ENCODE measurements at places on chromosomes 2 and 18. TPM values are rescaled to one million over a fixed set of nuclear protein-coding genes. Genes with fewer than 3 reads are reported as not detected.
A peak's percentile ranks its signal among the peaks of the same experiment; 100 is the strongest.

The CHRNG gene
- not detected for polyA plus RNA-seq

The IGFBP2 gene
- polyA plus RNA-seq = 172 TPM

GRCh38 chr2:148752977-148753376, 108.4 kb downstream of the EPC2 start:
- H3K27me3 ChIP-seq = no peaks in the 10 kb centered on the region
- H3K4me1 ChIP-seq = no peaks in the 10 kb centered on the region
- no peak for DNase-seq
- no peaks in the 10 kb centered on the region for H3K36me3 ChIP-seq
- no peak overlapping the region for H3K27ac ChIP-seq

- H3K27ac ChIP-seq = no peak overlapping the region
- H3K4me3 ChIP-seq = no peak overlapping the region
- H3K4me1 ChIP-seq = no peaks in the 10 kb centered on the region
- no peaks in the 10 kb centered on the region for H3K36me3 ChIP-seq
- H3K27me3 ChIP-seq = no peaks in the 10 kb centered on the region
These were observed 351.7 kb upstream of the DCC start for GRCh38 chr18:51988277-51988676.

GRCh38 chr2:27958711-27959378, 68.3 kb downstream of the BABAM2 start:
- H3K36me3 ChIP-seq = no peaks in the 10 kb centered on the region
- H3K4me3 ChIP-seq = no peak overlapping the region
- no peak for DNase-seq
- H3K27me3 ChIP-seq = no peaks in the 10 kb centered on the region

DNA sequence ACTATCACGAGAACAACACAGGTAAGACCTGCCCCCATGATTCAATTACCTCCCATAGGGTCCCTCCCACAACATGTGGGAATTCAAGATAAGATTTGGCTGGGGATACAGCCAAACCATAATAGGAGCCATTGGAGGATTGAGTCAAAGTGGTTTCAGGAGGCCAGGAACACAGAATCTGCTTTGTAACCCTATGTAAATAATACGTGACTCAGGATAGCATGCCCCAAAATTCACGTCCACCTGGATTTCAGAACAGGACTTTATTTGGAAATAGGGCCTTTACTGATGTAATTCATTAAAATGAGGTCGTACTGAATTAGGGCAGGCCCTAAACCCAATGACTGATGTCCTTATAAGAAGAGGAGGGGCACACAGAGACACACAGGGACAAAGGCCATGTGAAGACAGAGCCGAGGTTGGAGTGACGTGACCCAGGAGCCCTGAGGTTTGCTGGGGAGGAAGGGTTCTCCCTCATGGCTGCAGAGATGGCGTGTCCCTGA, 16.0 kb upstream of the CNDP2 start:
- H3K4me1 ChIP-seq = no peaks in the 10 kb centered on the region
- no peaks in the 10 kb centered on the region for H3K36me3 ChIP-seq

DNA sequence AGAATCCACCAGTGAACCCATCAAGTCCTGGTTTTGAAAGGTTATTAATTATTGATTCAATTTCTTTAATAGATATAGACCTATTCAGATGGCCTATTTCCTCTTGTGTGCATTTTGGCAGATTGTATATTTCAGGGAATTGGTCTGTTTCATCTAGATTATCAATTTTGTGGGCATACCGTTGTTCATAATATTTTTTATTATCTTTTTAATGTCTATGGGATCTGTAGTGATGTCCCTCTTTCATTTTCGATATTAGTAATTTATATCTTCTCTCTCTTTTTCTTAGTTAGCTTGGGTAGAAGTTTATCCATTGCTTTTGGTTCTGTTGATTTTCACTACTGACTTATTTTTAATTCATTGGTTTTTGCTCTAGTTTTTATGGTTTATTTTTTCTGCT, 39.9 kb upstream of the TANC1 start:
- H3K27me3 ChIP-seq = no peaks in the 10 kb centered on the region
- no peak overlapping the region for H3K4me3 ChIP-seq
- DNase-seq = no peak
- no peak overlapping the region for H3K27ac ChIP-seq

DNA sequence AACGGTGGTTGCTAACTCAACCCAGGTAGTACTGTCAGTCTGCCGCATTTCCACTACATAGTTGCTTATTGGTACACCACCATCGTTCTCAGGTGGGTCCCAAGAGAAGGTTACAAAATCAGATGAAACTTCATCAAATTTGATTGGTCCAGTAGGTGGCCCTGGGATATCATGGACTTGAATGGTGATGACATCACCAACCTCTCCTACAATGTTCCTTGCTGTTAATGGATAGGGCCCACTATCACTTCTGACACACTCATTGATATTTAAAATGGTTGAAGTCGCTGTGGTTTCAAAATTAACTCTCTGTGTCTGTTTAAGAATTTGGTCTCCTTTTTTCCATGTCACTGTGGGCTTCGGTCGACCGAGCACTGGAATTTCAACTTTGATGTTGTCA, 94.5 kb downstream of the PLEKHA3 start:
- H3K36me3 ChIP-seq = peaks cover 100% of the 10 kb centered on the region
- no peaks in the 10 kb centered on the region for H3K4me1 ChIP-seq
- H3K27ac ChIP-seq = no peak overlapping the region
- H3K4me3 ChIP-seq = no peak overlapping the region
- no peak for DNase-seq
- H3K27me3 ChIP-seq = no peaks in the 10 kb centered on the region

DNA sequence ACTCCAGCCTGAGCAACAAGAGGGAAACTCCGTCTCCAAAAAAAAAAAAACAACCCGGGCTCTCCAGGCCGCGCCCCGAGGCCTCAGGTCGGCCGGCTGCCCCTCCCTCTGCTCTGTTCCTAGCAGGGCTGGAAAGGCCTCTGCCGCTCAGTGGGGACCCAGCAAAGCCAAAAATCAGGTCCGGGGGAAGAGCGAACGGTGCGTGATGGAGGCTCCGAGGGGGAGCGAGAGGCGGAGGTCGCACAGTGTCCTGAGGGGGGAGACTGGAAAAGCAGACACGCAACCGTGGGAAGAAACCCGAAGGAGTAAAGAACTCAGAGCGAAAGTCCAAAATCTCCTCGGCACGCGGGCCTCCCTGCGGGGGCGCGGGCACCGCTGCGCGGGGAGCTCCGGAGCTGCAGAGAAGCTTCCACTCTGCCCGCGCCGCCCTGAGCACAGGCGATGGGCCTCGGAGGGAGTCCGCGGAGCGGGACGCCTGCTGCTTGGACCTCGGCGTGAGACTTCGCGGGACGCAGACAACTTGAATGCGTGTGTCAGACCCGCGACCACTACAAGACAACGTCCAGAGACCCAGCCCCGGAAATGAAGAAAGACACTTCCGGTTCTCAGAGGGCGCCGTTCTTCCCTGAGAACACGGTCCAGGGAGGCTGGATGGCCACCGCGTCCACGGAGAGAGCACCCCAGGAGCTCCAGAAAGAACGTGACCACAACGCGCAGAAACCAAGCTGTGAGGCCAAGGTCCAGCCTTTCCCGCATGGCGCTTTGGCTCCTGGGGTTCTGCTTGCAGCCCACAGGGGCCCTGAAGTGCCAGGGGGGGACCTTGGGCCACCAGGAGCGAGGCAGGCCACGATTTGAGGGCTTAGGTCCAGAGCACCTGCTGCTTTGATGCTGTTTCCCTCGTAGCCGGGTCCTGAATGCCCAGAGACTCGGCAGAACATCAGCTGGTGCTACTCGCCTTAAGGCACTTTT, 219.8 kb downstream of the DPP10 start:
- peak overlapping the region; percentile 54 for H3K4me3 ChIP-seq
- no peaks in the 10 kb centered on the region for H3K4me1 ChIP-seq
- no peaks in the 10 kb centered on the region for H3K36me3 ChIP-seq
- H3K27me3 ChIP-seq = no peaks in the 10 kb centered on the region
- DNase-seq = peak; percentile 5
- H3K27ac ChIP-seq = no peak overlapping the region

GRCh38 chr2:100893392-100894104, 73.6 kb downstream of the NPAS2 start:
- H3K4me3 ChIP-seq = no peak overlapping the region
- DNase-seq = peak; percentile 79
- H3K27me3 ChIP-seq = no peaks in the 10 kb centered on the region
- no peaks in the 10 kb centered on the region for H3K36me3 ChIP-seq
- H3K4me1 ChIP-seq = peaks cover 39% of the 10 kb centered on the region

DNA sequence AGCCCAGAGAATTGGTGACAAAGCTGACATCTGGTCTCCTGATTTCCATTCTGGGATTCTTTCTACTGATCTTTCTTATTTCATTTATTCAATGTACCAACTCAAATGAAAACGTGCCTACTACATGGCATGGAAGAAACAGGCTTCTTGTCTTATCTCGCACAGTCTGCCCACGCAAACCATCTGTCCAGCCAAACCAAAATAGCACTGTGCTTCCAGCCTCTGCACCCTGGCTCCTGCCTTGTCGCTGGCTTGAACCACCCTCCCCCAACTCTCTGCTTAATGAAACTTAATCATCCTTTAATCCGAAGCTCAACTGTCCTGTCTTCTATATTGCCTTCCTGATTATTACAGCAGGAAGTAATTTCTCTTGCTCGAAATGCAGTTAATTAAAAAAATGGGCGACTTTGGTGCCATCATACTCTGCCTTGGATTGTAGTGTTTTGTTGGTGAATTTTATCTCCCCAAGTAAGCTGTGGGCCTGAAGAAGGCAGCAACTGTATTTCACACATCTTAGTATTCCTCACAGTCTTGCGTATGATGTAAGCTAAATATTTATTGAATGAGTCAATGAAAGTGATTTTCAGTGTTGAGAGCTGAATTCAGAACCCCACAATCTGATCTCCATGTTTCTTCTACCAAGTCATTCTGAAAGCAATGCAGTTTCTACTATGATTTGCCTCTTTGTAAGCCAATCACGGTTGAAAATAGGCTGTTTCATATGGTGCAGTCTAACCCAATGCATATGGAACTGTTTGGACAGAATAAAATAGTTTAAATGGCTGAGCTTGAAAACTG, 190.8 kb downstream of the TMEM247 start:
- no peaks in the 10 kb centered on the region for H3K36me3 ChIP-seq
- no peak overlapping the region for H3K4me3 ChIP-seq
- no peak overlapping the region for H3K27ac ChIP-seq
- H3K27me3 ChIP-seq = no peaks in the 10 kb centered on the region

The ANKRD30BL gene
- polyA plus RNA-seq = not detected

DNA sequence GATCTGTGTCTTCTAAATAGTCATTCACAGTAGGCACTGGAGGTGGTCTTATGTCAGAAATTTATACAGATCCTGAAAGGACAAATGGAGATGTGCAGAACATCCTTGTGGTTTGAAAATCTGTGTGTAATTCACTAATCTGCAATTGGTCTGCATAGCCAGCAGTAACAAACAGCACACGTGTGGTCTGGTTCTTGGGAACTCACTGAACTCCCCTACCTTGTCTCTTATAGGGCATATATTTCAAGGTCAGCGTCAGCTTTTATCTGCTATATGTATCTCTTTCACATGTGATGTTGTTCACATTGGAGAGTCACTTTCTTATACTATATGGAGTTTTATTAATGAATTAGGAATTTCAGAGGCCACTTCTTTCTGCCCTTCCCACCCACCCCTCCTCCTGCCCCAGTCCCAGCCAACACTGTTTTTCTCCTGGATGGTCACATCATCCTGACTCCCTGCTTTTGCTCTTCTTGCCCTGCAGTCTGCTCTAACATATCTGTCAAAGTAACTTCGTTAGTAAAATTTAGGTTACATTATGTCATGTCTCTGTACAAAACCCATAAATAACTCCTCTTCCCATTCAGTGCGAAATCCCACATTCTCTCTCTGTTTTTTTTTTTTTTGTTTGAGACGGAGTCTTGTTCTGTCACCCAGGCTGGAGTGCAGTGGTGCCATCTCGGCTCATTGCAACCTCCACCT, 35.4 kb upstream of the CABYR start:
- H3K4me3 ChIP-seq = no peak overlapping the region
- H3K36me3 ChIP-seq = no peaks in the 10 kb centered on the region
- DNase-seq = no peak
- no peak overlapping the region for H3K27ac ChIP-seq
- no peaks in the 10 kb centered on the region for H3K27me3 ChIP-seq

- no peak overlapping the region for H3K4me3 ChIP-seq
- no peak for DNase-seq
- no peaks in the 10 kb centered on the region for H3K36me3 ChIP-seq
- no peaks in the 10 kb centered on the region for H3K27me3 ChIP-seq
- H3K4me1 ChIP-seq = peaks cover 63% of the 10 kb centered on the region
These were observed 60.0 kb downstream of the TMEM131 start for GRCh38 chr2:97935719-97936161.

DNA sequence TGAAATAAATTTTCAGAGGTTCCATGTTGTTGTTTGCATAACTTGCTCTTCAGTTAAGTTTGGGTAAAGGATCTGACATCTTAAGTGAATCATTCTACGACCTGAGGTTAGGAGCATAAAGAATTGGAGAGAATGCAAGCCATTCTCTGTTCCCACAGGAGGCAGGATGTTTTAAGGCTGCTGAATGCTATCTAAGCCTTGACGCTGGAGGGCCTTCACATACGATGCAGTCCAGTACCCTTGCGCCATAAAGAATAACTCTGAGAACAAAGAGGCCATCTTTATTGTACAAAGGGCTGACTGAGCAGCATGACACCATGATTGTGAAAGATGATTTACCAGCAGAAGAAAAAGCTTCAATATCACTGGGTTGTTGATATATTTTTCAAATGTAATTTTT, 198.4 kb downstream of the NYAP2 start:
- H3K4me1 ChIP-seq = no peaks in the 10 kb centered on the region
- H3K36me3 ChIP-seq = no peaks in the 10 kb centered on the region
- no peaks in the 10 kb centered on the region for H3K27me3 ChIP-seq
- H3K27ac ChIP-seq = no peak overlapping the region

- no peak for DNase-seq
- no peaks in the 10 kb centered on the region for H3K4me1 ChIP-seq
- H3K27ac ChIP-seq = no peak overlapping the region
- H3K4me3 ChIP-seq = no peak overlapping the region
- no peaks in the 10 kb centered on the region for H3K27me3 ChIP-seq
- no peaks in the 10 kb centered on the region for H3K36me3 ChIP-seq
These were observed 52.7 kb upstream of the SCYGR2 start for GRCh38 chr2:227545990-227546389.

The ASB18 gene
- 6.7 TPM for polyA plus RNA-seq

DNA sequence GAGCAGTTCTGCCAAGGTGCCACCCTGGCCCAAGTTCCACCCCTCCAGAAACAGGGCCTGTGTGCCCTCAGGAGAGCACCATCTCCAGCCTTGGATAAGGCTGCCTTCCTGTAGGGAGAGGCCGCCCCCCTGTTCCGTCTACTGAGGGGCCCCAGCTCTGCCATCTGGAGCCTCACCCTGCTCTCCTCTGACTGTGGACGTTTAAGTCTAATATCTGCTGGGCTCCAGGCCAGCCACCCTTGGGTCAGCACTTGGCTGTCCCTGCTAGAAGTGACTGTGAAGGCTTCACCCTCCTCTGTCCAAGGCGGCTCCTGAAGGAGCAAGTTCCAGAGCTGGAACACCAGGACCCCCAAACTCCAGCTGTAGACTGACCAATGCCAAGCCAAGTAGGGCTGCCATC, 26.3 kb downstream of the RHOB start:
- H3K4me1 ChIP-seq = peaks cover 3% of the 10 kb centered on the region
- no peaks in the 10 kb centered on the region for H3K36me3 ChIP-seq
- H3K27me3 ChIP-seq = no peaks in the 10 kb centered on the region
- no peak overlapping the region for H3K27ac ChIP-seq

All from heart left ventricle (tissue), 16 donors.